ENCODE measurements at places on chromosomes 16 and 17.

DNA sequence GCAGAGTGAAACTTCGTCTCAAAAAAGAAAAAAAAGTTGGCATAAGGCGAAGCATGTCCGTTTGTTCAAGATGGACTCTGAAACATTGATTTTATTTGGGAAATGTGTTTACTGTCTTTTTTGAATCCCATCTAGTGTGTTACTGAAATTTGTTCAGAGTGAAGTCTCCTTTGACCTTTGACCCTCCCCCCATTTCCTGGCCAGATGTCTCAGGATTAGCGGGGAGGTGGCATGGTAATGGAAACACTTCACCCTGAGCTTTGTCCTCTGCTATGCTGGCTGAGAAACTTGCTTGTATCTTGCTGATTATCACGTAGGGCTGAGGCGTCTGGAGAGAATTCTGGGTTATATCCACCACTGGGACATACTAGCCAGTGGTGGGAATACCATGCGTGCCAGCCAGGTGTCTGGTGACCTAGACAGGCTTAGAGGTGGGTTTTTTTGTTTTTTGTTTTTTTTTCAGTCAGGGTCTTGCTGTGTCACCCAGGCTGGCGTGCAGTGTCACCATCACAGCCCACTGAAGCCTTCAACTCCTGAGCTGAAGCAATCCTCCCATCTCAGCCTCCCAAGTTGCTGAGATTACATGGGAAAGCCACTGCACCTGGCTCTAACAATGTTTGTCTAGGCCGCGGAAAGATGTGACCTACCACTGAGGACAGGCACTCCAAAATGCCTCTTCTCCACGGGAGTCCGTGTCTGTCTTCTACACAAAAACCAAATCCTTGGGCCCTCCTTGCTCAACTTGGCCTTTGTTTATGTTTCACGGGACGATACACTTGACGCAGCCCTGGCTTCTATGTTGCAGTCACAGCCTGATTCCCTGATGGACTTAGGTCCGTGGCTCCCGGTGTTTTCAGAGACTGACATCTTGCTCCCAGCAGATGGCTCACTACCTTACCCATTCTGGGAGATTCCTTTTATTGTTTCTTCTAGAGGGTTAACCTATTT, 6.6 kb upstream of the GALK1 start:
- peak; percentile 26 for DNase-seq

GRCh38 chr16:82440336-82440735, 186.4 kb upstream of the CDH13 start:
- no peak for DNase-seq

DNA sequence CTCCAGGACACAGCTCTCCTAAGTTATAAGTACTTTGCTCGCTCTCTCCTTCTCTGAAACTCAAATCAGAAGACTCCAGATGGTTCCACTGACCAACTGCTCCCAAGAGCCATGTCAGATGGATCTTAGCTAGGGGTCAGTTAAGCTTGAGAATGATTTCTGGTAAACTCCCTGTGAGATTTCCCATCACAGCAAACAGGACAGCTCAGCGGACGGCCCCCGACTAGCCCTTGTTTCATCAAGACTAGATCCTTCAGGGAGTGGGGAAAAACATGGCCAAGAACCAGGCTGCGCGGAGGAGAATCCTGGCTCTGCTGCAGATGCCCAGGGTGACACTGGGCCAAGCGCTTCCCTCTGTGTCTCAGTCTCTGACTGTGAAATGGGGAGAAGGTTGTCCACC, 159.8 kb downstream of the C16orf78 start:
- DNase-seq: no peak

DNA sequence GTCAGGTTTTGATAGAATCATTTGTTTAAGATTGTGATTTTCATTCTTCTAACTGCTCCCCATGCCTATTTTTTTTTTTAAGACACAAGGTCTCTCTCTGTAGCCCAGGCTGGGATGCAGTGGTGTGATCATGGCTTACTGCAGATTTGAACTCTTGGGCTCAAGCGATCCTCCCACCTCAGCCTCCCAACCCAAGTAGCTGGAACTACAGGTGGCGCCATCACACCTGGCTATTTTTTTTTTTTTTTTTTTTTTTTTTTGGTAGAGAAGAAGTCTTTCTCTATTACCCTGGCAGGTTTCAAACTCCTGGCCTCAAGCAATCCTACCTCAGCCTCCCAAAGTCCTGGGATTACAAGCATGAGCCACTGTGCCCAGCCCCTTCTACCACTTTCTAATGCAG, 223.3 kb downstream of the CBLN1 start:
- DNase-seq: no peak

DNA sequence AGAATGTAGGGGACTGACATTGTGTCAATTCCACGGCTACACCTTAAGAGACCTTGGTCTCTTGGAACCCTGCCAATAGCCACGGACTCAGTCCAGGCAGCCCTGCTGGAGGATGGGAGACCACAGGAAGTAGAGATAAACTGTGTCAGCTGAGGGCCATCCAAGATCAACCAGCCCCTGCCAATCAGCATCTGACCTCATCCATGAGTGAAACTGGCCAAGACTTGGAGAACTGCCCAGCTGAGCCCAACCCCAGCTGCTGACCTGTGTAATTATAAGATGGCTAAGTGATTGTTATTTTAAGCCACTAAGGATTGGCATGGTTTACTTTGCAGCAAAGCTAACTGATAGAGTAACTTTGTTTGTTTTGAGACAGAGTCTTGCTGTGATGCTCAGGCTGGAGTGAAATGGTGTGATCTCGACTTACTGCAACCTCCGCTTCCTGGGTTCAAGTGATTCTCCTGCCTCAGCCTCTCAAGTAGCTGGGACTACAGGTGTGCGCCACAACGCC, 13.3 kb upstream of the YWHAE start:
- DNase-seq: peak; percentile 70

DNA sequence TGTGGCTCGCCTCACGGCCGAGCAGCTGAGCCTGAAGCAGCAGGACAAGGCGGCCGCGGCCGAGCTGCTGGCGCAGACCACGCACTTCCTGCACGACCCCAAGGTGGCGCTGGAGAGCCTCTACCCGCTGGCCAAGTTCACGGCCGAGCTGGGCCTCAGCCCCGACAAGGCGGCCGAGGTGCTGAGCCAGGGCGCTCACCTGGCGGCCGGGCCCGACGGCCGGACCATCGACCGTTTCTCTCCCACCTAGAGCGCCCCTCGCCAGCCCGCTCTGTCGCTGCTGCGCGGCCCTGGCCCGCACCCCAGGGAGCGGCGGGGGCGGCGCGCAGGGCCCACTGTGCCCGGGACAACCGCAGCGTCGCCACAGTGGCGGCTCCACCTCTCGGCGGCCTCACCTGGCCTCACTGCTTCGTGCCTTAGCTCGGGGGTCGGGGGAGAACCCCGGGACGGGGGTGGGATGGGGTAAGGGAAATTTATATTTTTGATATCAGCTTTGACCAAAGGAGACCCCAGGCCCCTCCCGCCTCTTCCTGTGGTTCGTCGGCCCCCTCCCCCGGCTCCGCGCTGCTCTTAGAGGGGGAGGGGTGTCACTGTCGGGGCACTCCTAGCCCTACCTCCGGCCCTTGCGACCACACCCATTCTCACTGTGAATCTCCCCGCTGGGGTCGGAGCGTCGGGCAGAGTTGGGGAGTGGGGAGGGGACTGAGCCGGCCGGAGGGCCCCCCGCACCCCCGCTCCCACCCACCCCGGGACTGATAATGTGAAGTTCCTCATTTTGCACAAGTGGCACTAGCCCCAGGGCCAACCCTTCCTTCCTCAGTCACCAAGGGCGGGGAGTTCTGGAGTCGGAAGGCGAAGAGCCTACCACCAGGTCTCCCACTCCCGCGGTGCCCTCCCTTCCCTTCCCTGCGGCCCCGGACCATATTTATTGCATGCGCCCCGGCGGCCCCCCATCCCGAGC, 4.0 kb downstream of the HIC1 start:
- DNase-seq: peak; percentile 70

- no peak for DNase-seq
Measured at GRCh38 chr16:741986-742629, 1.3 kb upstream of the CIAO3 start.

- DNase-seq: no peak
Measured at GRCh38 chr16:58039829-58040495, 14.4 kb downstream of the MMP15 start.

DNA sequence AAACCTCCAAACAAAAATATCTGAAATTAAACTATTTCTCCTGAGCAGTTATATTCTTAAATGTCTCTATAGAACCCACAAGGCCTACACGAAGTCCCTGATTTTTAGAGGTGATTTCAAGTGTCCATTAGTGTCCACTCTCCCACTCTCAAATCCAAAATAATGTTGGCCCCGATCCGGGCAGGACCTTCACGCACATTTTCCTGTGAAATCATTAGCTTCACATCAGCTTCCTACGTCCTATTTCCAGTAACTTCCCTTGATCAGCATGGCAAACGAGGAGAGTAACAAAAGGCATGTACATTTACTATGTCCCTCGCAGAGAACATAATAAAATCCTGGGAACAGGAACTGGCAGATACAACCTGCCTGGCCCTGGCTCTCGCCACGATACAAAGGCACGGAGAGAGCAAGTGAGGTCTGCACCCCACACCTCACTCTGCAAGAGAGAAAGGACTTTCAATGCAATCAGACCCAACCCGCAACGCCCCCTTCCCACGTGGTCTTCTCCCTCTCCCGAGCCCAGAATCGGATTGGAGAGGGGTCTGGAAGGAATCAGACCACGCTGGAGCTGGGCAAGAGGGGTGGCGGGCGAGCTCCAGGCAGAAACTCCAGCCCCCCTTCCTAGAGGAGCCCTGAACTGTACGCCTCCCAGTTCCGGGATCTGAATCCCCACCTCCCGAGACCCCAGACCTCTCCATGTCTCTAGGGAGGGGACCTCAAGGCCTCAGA, 17.5 kb upstream of the C17orf78 start:
- peak; percentile 68 for DNase-seq

- DNase-seq: no peak
Measured at GRCh38 chr17:74919440-74920305, 3.4 kb downstream of the USH1G start.

DNA sequence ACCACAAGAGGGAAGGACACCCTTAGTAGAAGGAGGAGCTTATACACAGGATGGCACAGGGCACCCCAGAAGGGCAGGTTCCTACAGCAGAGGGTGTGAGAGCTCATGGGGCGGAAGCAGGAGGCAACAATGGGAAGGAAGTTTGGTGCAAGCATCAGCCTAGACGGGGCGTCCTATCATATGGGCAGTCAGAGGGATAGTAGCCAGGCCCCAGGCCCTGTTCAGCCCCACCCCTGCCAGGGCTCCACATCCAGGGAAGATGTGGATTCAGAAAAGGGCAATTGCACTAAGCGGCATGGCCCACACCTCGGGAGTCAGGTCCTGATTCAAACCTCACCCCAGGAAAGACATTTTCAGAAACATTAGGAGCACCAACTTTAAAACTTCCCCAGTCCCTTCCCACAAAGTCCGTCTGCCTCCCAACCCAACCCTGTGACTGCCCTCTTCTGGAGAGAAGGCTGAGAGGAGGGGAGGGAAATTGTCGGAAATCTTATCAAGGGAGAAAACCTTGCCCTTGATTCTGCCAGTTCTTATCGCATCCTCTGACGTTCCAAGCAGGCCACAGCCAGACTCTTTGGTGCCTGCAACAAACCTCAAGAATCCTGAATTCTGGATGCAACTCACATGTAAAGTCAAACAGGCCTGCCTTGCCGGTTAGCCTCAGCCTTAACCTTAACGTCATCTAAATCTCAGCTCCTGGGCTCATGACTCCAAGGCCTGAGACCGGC, 198.8 kb upstream of the CDH5 start:
- DNase-seq: no peak

DNA sequence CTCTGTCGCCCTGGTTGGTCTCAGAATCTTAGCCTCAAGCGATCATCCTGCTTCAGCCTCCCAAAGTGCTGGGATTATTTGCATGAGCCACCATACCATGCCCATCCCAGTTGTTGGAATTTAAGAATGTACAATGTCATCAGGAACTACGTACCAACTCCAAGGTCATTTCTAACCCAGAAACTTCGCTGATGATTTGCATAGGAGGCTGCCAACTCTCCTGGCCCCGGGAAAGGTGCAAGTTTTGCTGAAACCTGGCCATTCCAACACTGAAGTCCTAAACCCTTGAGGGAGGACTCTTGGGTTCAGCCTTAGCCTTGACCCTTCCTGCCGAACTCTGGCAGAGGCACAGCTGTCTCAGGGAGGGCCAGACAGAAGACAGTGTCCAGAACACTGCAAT, 2.9 kb upstream of the KIFC3 start:
- no peak for DNase-seq

DNA sequence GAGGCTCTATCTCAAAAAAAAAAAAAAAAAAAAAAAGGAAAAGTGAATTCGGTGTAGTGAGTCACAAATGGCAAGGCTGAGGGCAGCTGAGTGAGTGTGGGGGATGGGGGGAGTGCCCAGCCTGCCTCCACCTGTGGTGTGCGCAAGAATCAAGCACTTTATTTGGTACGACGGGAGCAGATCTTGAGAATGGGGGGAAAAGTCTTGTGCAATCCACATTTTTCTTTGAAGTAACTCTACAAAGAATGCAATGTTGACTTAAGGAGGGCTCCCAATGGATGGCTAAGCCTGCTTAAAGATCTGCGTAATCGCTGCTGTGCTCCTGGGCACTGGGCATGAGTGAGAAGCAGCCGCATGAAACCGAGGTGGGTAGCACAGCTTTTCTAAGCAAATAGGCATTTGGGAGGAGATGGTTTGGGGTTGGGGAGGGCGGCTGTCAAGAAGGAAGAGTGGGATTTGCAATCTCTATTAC, 28.2 kb downstream of the ATP2C2 start:
- DNase-seq: no peak

- no peak for DNase-seq
Measured at GRCh38 chr17:78369791-78370381, 8.6 kb upstream of the PGS1 start.

DNA sequence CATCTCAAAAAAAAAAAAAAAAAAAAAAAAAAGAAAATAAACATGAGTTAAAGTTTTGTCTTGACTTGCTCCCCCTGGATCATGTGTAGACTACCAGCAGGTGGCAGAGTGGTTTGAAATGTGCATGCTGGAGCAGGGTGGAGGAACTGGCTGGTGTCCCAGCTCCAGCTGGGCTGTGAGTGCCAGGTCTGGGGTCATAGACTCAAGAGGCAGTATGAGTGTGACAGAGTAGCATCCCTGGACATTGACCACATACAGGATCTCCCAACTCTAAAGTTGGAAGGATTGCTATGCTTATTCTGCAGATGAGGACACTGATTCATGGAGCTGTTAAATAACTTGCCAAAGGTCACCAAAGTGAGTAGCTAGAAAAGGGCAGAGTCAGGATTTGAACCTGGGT, 198.0 kb upstream of the MPHOSPH6 start:
- DNase-seq: peak; percentile 13
